ENCODE measurements at places on chromosomes 3 and 15. TPM values are rescaled to one million over a fixed set of nuclear protein-coding genes. Genes with fewer than 3 reads are reported as not detected.
A peak's percentile ranks its signal among the peaks of the same experiment; 100 is the strongest.

GRCh38 chr3:59939826-59940426 lies 890.1 kb upstream of the CFAP20DC start:
- no peak for DNase-seq

CAMK1 gene
- total RNA-seq: 50.6 TPM

TUSC7 gene
- total RNA-seq: not detected

KIF15 gene
- 0.19 TPM for total RNA-seq

ACP3 gene
- 3.3 TPM for total RNA-seq

DNA sequence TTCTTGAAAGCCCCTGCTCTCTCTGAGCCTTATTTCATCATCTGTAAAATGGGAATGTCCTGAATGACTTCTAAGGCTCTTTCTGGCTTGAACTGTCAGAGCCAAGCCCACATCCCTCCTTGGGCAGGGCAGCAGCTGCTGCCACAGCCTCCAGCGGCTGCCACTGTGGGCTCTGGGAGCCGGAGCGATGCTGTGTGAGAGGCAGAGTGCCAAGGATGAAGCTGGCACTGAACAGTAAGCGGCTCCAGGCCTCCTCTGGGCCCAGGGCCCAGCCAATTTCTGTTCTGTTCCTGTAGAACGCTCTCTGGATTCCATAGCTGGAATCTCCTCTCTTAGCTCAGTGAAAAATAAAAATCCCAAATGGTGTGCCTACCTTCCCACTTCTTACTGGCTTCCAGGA lies 4.4 kb downstream of the CPLX3 start:
- no peak for DNase-seq

GRCh38 chr3:23648326-23648995 lies 157.3 kb upstream of the UBE2E1 start:
- DNase-seq: no peak

GRCh38 chr3:110965976-110966375 lies 105.6 kb upstream of the NECTIN3 start:
- no peak for DNase-seq

DNA sequence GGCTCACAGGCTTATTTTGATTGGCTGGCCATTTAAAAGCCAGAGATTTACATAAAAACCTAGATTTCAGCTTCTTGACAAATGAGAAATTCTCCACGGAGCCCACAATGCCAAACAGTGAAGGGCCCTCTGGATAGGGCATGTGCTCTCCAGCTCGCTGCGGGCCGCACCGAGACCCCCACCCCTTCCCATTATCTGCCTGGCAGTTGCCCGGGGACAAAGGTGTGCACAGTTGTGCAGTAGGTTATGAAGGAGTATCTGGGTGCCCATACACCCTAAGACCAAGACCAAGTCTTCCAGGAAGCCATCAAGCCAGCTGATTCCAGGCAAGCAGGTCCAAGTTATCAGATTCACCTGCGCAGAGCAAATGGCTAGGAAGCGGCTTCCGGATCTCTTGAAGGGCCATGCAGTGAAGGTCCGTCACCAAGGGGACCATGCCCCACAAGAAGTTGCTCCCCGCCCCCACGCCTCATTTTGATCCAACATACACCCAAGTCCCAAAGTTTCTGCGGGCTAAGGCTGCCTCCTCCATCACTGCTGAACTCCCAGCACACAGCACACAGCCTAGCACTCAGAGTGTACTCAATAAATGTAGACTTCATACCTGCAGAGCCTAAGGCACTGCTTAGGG lies 1.3 kb downstream of the MRPS25 start:
- no peak for DNase-seq

DNA sequence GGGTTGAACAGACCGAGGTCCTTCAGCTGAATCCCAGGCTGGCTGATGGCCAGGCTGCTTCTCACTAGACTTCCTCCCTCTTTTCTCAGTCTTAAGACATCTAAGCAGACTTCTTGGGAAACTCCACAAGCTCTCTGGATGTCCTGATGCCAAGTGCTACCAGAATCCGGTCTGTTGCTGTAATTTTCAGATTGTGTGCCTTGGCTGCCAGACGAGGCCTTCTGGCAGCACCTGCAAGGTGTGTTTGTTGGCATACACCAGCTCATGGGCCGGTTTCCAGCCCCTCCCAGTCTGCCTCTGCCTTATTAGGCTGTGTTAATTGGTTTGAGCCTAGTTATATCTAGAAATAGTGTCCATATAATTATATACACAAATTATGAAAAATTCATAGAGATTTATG lies 120.6 kb downstream of the TNIK start:
- DNase-seq: no peak

GRCh38 chr3:13025090-13025489 lies 48.1 kb downstream of the IQSEC1 start:
- DNase-seq: peak; percentile 91

- no peak for DNase-seq
Observed at GRCh38 chr3:60309539-60310268, 941.5 kb downstream of the FHIT start.

GRCh38 chr3:99485286-99485685 lies 153.1 kb upstream of the COL8A1 start:
- DNase-seq: no peak

- DNase-seq: peak; percentile 66
Observed at GRCh38 chr3:88713233-88713691, 394.2 kb upstream of the EPHA3 start.

DNA sequence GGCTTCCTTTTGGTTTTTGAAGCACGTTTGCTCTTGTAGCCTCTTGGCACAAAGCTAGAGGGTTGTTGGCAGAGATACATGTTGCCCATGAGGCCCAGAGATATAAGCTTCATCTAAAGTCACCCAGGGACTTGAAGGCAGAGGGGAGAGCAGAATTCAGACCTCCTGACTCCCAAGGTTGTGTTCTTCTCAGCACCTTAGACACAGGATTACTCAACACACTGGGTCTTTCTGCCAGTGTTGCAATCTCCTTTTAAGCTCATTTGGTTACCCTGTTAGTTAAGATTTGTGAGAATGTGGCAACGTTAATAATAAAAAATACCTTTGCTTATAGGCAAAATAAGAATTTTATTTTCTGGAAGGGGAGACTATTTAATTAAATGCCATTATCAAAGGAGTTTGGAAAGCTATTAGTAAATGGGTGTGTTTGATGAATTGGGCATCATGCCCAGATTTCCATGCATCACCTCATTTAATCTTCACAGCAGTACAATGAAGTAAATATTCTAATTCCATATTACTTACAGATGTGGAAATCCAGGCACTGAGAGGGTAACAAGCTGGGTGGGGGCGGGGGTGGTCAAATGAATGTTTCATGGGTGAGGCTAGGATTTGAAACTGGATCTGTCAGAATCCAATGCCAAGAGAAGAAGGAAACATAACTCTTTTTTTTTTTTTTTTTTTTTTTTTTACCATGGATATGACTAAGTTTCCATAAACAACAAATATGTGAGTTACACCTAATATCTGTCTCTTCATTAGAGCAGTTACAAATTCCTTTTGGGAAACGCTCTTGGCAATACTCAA lies 183.3 kb downstream of the NR1D2 start:
- no peak for DNase-seq

- DNase-seq: no peak
Observed at GRCh38 chr3:150681057-150681456, 22.7 kb downstream of the ERICH6 start.

DNA sequence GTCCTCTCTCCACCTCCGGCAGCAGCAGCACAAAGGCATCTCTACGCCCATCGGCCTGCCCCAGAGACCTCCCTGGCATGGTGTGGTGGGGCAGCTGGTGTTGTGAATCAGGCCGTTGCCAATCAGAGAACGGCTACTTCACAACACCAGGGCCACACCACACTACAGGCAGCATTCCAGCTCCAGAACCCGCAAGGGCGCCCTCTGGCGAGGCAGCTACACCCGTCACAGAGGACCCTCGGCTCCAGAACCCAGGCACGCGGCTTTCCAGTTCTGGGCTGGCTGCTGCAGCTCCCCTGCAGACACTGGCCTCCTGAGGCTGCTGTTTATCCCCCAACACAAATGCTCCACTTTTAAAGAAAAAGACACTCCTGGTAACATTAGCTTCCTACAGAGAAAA lies 127.5 kb upstream of the TOPAZ1 start:
- no peak for DNase-seq

GRCh38 chr15:78988361-78988911 lies 43.6 kb upstream of the CTSH start:
- DNase-seq: peak; percentile 96

GRCh38 chr15:60442763-60443162 lies 36.2 kb downstream of the ICE2 start:
- no peak for DNase-seq
